ENCODE measurements at places on chromosomes 12 and 14.

GRCh38 chr14:20455355-20456300, 602 bp downstream of the APEX1 start:
- DNase-seq: no peak

- DNase-seq: no peak
These were observed 69.4 kb downstream of the SLC38A6 start for GRCh38 chr14:61050417-61050816.

GRCh38 chr12:124437617-124438436, 129.6 kb downstream of the NCOR2 start:
- no peak for DNase-seq

DNA sequence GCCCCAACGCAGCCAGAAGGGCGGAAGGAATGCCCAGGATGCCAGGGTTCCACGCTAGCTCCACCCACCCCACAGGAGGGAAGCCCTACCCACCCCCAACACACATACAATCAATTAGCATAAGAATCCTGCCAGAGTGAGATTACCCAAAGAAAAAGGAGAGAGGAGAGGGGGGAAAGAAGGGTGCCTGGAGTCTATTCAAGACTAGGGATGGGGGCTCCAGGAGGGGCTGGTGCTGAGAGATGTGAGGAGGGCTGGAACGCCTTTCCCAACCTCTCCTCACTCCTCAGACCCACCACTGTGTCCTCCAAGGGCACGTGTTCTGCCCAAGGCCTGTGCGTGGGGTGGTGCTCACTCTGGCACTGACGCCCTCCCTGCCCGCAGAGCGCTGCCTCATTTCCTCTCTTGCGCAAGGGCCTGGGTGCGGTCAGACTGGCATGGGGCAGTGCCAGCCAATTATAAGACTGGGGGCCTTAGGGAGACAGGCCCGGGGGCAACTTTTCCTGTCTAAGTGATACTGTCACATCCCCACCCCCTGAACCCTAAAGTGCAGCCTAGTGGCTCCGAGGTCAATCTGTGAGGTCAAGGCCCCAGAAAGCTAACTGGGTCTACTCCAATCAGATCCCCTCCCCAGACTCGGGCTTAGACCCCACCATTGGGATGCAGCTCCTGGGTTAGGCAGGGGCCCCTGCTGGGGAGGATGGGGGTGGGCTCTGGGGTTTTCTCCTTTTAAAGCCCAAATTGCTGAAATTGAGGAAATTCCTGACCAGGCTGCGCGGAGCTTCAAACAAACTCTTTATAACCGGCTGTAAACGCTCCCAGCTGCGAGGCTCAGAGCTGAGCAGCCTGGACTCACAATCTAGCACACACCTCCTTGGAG, 10.2 kb upstream of the ITGB7 start:
- no peak for DNase-seq

GRCh38 chr12:123225443-123225842, 7.5 kb downstream of the MPHOSPH9 start:
- DNase-seq: no peak

- no peak for DNase-seq
These were observed 79.9 kb upstream of the BBS10 start for GRCh38 chr12:76428117-76428516.

DNA sequence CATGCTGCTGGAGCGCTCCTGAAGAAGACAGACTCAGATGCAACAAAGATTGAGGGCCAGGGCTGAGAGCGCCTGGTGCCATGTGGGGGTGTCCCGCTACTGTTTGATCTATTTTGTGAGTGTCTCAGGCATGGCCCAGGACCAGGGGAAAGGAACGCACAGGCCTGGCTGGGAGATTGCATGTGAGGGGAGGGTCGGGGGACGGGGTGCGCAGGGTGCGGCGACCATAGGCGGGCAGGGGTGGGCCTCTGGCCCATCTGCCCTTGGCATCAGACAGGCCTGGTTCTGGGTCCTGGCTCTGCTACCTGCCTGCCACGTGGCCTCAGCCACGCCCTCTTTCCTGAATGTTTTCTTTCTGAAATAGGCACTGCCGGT, 47.5 kb downstream of the BEGAIN start:
- DNase-seq: no peak

- DNase-seq: no peak
These were observed 1221.5 kb downstream of the FSCB start for GRCh38 chr14:43285575-43285974.

- DNase-seq: no peak
These were observed 10.7 kb downstream of the USP15 start for GRCh38 chr12:62270872-62271271.

- no peak for DNase-seq
These were observed 247.9 kb upstream of the RTL1 start for GRCh38 chr14:101151226-101151926.

DNA sequence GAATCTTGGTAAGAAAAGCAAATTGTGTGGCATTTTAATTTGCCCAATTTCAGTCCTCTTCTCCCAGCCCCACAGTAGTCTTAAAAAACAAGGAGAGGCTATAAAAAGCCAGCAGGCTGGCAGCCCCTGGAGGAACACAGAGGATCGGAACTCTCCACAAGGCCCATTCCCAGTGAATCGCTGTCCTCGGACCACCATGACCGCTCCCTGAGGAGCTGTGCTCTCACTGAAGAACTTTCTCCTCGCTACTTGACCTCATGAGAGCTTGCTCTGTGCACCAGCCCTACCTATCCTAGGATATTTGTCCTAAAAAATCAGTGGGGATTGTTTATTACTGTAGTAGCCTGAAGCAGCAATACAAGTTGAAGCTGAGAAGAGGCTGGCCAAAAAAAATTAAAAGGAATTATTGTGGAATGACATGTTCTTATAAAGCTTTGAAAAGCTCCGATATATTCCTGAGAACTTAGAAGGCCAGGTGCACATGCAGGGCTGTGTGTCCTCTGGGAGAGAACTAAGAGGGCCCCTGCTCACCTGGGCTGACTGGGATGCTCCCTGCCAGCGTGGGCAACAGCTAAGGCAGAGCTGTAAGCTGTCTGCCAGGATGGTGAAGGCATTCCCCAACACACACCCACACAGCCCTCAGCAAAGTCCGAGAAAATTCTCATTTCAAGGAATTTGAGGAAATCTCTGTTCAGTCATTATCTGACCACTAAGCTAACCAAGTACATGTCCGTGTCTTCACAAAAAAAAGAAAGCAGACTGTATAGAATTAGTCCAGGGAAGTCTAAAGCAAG, 148.8 kb upstream of the SFSWAP start:
- DNase-seq: no peak

- no peak for DNase-seq
These were observed 18.6 kb downstream of the LGMN start for GRCh38 chr14:92729634-92730358.

DNA sequence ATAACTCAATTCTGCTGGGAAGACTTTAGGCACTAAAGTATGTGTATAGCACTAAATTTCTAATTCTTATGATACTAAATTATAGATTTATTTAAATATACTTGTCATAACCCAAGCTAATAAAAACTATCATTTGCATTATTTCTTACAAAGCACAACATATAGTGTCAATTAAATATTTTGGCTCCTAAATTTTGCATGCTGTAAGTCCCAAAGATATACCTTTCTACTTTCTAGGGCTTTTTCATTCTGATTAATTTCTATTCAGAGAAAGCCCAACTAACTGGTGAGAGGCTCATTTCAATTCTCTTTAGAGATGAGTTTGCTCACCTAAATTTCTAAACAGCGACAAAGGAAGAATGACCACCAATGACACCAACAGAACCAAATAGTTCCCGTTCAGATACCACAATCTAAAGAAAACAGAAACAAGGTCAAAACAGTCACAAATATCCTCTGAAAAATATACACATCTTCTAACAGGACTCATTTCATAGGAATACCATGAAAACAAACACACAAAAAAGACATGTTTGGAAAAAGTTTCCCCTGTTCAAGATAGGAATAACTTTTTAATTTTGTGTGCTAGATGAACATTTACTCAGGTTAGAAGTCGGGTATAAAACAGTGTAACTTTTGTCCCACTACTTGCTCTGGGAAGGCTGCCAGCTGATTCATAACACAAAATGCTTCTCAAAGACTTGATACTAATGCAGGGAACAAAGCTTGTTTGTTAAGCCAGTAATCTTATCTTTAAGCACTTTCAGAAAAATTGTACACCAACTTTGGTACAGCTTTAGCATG, 7.6 kb downstream of the SLC38A2 start:
- DNase-seq: no peak

GRCh38 chr12:44709166-44709565, 166.9 kb downstream of the NELL2 start:
- no peak for DNase-seq

DNA sequence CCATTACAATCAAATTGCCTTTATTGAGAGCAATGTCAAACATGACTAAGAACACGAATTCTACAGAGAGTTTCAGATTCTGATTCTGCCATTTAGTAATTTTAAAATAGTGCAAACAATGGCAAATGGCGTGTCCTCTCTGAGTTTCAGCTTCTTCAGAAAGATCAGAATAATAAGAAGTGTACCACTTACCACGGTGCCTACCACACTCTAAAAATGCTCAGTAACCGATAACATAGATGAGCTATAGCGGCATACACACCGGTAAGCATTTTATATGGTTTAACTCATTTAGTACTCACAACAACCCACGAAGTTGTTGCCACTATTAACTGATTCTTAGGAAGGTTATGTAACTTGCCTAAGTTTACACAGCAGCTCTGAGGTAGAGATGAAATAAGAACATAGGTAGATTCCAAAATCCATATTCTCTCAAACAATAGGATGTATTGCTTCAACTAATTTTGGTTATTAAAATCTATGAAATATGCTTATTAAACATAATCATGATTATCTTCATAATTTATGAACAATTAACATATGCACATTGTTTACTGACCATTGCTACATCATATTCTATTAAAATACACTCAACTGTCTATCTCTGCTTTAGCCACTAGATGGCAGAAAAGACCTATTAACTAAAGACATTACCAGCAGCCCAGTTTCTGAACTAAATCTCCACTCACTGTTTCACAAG, 38.3 kb downstream of the SLC6A15 start:
- DNase-seq: no peak

DNA sequence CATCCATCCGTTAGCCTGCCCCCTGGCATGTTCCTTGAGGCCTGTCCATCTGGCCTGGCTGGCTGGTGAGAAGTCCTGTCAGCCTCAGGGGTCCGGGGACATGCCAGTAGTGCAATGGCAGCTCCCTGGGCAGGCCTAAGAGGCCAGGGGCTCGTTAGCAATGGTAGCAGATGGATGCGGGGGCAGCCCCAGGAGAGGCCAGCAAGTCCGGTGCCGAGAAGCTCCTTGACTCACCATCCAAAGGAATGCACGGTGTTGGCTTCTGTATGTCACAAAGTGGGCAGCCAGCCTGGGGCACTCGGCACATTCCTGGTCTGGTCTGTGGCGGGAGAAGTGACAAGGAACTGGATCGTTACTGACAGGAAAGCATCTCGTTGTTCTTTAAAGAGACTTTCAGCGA, 319.9 kb downstream of the CACNA1C start:
- no peak for DNase-seq

DNA sequence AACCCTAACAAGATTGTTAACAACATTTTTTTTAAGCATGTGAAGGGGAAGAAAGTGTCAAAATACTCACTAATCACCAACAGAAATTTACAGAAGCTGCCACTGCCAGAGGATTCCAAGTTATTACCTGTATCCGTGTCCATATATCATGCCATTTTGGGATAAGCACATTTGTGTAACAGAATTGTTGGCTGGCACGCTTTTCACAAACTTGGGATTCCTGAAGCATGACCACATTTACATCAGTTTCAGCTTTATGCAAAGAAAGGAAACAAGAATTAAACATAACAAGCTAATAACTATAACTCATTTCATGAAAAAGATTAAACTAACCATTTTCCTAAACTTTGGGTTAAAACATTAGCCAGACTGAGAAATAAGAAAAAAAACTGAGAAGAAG, 5.9 kb downstream of the NEMP1 start:
- no peak for DNase-seq

DNA sequence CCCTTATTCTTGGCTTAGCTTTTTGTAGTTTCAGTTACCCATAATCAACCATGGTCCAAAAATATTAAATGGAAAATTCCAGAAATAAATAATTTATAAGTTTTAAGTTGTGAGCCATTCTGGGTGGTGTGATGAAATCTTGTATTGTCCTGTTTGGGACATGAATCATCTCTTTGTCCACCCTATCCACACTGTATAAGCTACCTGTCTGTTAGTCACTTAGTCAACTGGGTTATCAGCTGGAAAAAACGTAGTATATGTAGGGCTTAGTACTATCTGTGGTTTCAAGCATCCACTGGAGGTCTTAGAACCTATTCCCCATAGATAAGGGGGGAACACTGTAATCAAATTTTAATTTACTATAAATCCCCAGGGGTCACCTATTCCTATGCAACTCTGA, 52.7 kb downstream of the NKX2-1 start:
- DNase-seq: no peak

GRCh38 chr14:60275932-60276331, 26.9 kb downstream of the PPM1A start:
- DNase-seq: no peak

GRCh38 chr12:132329036-132329719, at the start of gene GALNT9:
GALNT9 (minus strand) TSS chr12:132329589; CDS start chr12:132329203, 386 bp downstream.
- DNase-seq: peak; percentile 88

GRCh38 chr12:118358612-118359540, 13.8 kb downstream of the TAOK3 start:
- DNase-seq: no peak

DNA sequence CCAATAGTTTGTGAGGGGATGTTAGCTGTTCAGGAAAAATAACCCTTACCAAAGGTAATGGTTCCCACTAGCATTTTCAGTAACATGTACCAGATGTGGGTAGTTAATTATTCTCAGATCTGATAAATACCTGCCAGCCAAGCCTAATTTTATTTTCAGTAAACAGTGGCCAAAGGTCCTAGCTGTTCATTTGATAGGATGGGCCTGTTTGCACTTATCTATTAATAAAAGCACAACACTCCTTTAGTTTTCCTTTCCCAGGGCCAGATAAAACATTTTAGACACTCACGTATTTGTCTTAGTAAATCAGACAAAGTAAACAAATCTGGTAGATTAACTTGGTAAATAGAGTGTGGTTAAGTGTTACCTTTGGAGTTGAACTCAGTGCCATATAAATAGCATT, 345.1 kb downstream of the RAD51B start:
- DNase-seq: no peak
